Activated CD4-positive, alpha-beta T cell treated with anti-CD3 and anti-CD28 coated beads, Interleukin-10, Interleukin-2, amounts not matched to agents 100 ng/mL and 50 ng/mL, durations not matched to agents 16 hours and 8 hours (primary cell): ENCODE measurements at places on chromosomes 11 and 22.

DNA sequence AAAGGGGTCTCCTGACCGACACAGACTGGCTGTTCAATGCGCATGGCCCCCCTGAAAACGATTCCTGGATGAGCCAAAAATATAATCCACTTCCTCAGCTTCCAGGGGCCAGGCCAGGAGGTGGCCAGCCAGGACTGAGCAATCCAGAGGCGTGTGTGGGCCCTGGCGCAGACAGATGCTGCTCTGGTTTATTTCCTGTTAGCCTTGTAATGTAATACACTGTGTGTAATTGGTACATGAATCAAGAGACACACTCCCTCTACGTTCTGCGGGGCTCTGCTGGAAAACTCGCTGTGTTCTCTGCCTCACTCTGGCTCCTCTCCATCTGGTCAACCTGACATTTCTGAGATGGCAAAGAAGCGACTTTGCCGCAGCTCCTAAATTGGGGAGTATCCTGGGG is 26.3 kb upstream of the ISX start:
- DNase-seq: no peak

- DNase-seq: no peak
Observed at GRCh38 chr11:77035039-77035438, 841 bp downstream of the B3GNT6 start.

- DNase-seq: no peak
Observed at GRCh38 chr11:94272738-94273313, 31.6 kb upstream of the IZUMO1R start.

- peak; percentile 19 for DNase-seq
Observed at GRCh38 chr11:62267576-62267975, 2.4 kb upstream of the SCGB2A2 start.

DNA sequence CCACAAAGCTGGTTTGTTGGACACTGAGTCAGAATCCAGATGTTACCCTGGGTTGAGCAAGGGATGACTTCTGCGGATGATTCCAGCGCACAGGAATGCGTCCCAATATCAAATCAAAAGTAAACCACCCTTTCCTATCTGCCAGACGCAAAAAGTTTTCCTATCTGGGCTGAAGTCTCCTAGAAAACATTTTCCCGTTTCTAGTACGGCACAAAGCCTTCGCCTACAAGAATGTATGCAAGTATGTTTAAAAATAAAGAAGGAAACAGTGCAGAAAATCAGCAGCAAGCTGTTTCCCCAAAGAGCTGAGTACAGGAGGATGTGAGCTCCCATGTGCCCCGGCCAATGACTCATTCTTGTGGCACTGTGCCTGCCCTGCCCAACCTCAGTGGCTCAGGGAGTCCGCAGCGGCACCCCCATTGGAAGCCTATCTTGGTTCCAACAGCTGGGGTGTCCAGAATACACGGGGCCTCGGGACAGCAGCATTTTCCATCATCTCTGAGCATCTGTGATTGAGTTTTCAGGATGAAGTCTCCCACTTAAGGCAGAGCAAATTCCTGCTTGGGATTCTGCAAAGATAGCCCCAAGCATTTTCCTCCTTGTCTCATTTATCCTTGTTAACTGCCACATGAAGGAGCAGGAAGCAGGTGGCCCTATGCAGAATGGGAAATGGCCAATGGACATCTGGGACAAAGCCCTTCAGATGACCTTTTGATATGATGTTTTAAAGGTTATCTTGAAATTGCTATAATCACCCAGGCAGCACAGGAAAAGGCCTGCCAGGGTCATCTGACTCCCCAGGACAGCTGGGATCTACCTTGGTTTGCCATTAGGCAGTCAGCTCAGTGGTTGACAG is 17.5 kb downstream of the KCNJ5 start:
- peak; percentile 11 for DNase-seq

GRCh38 chr11:118238929-118239328 is 13.2 kb downstream of the MPZL3 start:
- DNase-seq: peak; percentile 59

GRCh38 chr22:21712751-21713427 is 22.7 kb downstream of the YPEL1 start:
- DNase-seq: peak; percentile 76

- no peak for DNase-seq
Observed at GRCh38 chr11:126267650-126268049, 1.0 kb downstream of the SRPRA start.

DNA sequence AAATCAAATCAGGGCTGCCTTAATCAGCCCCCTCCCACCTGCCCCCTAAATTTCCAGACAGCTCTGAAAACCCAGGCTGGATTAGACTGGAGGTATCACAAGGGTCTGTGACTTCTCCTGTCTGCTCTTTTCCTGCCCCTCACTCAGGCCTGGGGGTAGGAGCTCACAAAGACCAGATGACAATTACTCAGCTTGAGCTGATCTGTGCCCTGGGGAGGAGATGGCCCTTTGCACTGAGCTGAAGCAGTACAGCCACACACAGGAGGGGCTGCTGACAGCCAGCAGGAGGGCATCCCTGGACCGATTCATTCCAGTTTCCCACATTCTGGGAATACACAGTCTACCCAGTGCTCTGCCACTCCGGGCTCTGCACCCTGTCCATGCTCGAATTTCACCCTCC is 4.2 kb downstream of the ABCC8 start:
- DNase-seq: no peak

- peak; percentile 79 for DNase-seq
Observed at GRCh38 chr11:16613512-16614381, 124.7 kb upstream of the C11orf58 start.

- no peak for DNase-seq
Observed at GRCh38 chr11:125517116-125517770, 21.2 kb upstream of the FEZ1 start.

DNA sequence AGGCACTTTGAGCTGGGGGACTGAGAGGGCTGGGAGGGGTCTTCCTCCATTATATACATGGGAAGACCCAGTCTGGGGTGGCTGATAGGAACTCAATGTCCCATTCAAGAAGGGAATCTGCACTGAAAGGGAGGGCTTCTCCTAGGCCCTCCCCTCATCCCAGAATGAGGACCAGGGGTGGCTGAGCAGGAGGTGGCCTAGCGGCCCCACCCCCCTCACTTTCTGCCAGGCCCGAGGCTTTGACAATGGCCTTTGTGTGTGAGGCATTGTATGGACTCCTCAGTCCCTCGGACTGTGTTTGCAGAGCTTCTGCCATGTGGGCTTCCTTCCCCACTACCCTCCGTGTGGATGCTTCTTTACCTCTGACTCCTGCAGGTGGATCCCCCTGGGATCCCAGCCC is 65.7 kb downstream of the NECTIN1 start:
- no peak for DNase-seq

DNA sequence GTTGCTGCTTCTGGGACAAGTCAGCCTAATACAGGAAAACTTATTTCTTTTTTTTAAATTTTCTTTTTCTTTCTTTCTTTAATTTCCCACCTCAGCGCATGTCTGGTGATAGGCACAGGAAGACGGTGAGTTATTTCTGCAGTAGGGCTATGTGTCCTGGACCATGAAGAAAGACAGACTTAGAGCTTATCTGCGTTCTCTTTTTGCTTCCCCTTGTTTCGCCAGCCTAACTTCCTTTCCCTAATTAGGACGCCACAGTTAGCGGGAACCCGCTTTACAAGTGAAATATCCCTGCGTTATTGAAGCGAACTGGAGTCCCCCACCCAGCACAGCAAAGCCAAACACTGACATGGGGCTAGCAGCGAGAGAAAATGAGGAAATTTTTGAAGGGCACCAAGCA is 8.6 kb downstream of the OR6M1 start:
- no peak for DNase-seq
